NCI-H1694 treated with DMSO at 0.1 percent for 48 hours (cell line): ENCODE measurements at places on chromosomes 7 and 10.

DNA sequence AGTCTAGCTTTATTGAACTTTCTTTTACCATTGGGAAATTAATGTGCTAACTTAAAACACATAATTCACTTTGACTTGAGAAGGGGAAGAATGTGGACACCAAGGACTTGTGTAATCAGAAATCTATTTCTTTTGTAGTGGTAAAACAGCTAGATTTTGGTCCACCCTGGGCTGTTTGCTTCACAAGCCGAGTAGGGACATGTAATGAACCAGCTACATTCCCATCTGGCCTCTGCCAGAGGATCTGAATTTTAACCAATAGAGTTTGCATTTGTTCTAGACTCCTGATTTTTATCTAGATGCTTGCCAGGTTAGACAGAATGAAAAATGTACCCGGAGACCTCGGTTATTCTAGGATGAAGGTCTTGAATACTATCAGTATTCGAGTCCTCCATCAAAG is 1.9 kb downstream of the CACNB2 start:
- no peak for DNase-seq

DNA sequence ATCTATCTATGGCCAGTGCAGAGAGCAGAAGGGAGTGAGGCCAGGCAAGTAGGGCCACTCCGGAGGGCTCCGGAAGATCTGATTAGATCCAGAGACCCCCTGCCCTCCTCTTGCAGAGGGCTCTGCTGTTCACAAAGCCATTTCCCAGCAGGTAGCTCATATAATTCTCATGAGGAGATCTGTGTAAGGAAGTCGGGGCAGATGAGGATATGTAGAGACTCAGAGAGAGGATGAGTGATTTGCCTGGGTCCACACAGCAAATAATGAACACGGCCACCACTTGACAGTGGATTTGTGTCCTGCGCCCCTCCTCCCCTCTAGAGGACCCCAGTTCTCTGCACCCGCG is 2.6 kb downstream of the MUC12 start:
- no peak for DNase-seq

DNA sequence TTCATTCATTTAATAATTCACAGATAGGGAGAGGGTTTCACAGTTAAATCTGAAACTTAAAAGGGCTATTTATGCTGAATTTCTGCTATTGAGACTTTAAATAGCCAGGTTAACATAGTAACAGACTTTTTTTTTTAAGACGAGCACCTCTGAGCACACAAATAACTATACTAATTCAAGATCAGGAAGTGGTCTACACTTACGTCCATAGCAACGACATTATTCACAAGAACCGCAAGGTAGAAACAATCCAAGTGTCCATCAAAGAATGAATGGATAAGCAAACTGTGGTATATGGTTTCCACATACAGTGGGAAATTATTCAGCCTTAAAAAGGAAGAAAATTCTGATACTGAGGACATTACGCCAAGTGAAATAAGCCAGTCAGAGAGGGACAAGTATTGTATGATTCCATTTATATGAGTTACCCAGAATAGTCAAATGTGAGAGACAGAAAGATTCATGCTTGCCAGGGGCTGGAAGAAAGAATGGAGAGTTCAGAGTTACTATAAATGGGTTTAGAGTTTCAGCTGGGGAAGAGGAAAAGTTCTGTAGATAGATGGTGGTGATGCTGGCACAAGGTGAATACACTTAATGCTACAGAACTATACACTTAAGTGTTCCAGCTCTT is 140.3 kb upstream of the LAMB4 start:
- no peak for DNase-seq

- no peak for DNase-seq
These were observed 3.5 kb upstream of the GSTK1 start for GRCh38 chr7:143259765-143260164.

GRCh38 chr10:17533731-17534130 is 79.3 kb upstream of the ST8SIA6 start:
- DNase-seq = no peak

GRCh38 chr10:97673736-97674525 is 13.1 kb downstream of the AVPI1 start:
- DNase-seq = no peak

DNA sequence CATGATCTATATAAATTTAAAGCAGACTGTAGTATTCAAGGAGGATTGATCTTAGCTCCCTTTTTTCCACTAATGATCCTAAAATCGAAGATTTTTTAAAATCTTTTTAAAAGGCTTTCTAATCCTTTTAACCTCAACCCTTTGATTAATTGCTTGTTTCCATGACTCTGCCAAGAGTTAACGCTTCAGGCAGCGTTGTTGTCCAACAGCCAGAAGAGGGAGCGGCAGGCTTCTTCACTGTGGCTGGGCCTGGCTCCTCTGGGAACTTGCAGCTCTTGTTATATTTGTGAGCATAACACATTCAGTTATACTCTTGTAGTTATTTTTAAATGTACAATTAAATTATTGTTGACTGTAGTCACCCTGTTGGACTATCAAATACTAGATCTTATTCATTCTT is 26.3 kb downstream of the CRCP start:
- DNase-seq = peak; percentile 87

DNA sequence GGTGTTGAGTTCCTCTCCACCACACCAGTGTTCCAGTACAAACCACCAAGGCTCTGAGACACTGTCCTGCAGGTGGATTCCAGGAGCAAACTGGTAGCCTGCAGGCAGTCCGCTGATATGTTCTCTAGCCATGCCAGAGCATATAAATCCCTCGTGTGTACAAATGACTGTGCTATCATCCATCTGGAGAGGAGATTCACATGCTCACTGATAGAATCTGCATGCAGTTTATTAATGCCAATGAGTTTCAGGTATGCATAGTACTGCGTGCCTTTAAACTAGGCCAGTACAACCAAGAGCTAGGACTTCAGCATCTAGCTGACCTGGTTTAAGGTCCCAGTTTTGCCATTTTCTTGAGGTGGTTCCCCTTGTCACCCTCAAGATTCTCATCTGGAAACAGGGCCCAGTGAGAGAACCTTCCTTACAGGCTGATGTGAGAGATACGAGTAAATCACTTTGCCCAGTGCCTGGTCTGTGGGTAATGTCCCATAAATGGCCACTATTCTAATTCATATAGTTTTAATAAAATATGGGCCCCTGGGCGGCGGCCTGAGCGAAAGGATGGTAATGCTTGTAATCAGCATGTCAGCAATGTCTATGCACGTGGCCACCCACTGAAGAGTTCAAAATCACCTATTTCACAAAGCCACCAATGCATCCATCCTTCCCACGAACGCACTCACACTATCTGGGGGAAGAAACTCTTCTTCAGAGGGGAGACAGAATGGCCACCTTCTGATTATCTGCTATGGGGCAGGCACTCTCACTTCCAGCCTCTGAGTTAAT is 268.0 kb upstream of the ZMIZ1 start:
- no peak for DNase-seq

DNA sequence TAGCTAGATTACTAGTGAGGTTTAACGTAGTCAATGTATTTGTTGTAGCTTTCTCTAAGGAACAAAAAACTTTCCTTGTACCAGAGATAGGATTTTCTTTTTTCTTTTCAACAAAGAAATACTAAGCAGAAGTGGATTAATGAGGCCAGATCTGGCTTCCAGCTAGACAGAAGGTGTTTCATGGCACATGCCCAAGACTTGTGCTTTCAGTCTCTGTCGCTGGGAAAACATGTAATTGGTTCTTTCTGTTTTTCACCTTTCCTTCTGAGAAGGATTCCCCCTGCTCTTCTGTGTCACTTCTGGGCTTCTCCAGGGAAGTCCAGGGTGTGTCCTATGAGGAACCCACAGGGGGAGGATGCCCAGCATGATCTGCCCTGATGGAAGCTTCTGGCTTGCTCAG is 492.2 kb downstream of the CCSER2 start:
- DNase-seq = peak; percentile 63

DNA sequence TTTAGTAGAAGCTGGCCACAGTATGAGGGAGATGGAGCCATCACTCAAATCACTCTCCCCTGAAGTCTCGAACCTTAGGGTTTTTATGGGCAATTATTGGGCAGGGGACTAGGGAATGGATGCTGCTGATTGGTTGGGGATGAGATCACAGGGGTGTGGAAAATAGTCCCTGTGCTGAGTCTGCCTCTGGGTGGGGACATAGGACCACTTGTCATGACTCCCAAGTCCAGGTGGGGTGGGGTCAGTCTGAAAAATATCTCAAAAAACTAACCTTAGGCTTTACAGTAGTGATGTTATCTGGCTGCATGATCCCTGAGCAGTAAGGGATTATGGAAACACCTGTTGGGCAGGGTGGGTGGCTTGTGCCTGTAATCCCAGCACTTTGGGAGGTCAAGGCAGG is 98.6 kb downstream of the XRCC2 start:
- no peak for DNase-seq

GRCh38 chr7:32026083-32026425 is 44.2 kb downstream of the PDE1C start:
- no peak for DNase-seq

DNA sequence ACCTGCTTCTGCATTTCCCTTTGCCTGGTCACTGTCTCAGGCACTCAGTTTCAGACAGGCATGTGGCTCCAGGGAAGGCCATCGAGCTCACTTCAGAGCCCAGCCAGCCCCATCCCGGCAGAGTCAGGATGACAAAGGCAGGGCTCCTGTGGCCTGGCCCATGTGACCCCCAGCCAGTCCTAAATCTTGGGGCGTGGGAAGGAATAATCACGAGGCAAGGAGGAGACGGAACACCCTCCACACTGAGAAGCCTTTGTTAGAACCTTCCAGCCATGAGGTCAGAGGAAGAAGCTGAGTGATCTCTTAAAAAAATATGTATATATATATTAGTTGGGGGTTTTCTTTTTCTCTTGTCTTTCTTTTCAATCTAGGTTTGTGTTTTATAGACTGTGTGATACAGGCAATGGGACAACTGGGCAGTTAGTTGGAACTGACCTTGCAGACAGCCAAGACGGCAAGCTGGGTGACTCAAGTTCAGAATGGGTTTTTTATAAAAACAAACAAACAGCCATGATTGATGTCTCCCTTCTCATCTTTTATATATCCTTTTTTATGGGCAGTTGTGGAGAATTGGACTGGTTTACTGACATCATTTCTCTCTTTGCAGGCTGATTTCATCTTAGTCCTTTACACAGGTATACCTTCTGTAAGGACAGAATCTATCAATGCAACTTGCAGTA is 60.8 kb downstream of the CHN2 start:
- no peak for DNase-seq

DNA sequence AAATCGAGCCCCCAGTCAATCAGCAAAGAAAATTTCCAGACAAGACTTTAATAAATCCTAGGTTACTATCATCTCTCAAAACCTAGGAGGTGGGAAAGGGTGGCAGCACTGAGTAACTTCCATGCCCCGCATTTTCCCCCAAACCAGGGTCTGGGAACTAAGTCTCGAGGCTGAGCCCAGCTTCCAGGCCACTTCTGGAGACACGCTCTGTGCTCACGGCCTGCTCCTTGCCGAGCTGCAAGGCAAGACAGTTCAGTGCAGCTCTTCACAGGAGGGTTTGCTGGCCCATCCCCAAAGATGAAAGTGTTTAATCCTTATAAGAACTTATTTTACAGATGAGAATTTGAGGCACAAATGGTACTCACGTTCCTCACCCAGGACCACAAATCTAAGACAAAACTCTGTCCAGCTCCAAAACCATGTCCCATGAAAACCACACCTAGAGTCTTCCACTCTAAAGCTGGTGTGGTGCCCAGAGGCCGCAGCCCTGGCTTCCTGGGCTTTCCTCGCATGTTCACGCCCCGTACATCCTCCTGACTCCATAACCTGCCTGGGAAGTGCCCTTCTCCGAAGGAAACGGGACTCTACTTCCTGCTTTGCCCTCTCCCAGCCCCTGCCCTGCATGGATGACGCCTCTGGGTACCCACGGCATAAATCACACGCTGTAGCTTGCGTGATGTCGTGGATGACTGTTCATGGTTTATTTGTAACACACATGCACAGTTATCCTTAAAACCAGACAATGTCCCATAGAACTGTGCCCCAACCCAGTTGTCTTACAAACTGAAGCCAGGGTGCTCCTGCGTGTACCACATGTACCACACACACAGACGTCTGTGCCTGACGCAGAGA is 201.2 kb downstream of the DIP2C start:
- DNase-seq = no peak

DNA sequence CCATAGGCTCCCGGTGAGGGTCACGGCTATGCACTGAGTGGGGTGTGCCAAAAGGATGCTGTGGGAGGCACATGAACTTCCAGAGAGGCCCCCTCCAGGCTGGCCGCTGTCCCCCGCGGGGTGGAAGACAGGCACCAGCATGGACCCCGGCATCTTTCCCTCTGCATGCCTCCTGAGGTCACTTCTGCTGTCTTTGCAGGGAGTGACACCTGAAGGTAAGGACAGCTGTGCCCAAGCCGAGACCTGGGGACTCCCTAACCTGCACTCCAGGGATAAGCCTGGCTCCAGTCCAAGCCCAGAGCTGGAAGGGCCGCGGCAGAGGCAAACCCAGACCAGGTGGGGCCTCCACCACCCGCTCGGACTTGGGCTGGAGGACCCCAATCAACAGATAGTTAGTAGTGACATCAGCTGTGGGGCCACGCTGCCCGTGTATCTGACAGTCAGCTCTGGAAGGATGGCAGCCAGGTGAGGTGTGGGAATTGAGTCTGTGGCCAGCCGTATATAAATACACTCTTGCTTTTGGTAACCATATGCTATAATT is 340.7 kb upstream of the MKI67 start:
- no peak for DNase-seq

- DNase-seq = no peak
These were observed 84.3 kb downstream of the CUL2 start for GRCh38 chr10:35005868-35006267.

DNA sequence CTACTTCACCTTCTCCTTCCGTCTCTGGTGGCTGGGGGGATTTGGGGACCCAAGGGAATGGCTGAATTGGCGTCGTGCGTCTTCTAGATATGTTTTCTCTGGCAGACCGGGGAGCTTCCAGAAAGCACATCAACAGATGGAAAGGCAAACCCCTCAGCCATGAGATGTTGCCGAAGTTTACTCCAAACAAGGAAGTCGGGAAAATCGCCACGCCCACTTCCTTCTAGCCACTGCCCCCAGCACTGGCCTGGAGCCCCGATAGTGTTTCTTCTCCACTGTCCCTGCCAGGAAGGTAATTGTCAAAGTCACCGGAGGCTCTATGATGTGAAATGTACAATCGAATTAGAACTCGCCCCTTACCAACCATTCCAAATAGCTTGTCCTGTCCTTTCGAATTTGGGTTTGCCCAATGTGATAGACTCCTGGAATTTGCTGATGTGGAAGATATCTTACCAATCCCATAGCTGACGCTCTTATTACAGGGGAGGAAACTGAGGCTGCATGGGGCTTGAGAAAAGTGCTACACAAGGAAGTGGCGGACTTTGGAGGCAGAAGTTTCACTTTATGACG is 191.0 kb downstream of the LSM5 start:
- no peak for DNase-seq

GRCh38 chr7:56483153-56483552 is 366.9 kb upstream of the NUPR2 start:
- no peak for DNase-seq

GRCh38 chr7:140239653-140239935 is 62.8 kb upstream of the KDM7A start:
- DNase-seq = peak; percentile 28
